ENCODE measurements at places on chromosomes 12 and 14. TPM values are rescaled to one million over a fixed set of nuclear protein-coding genes. Genes with fewer than 3 reads are reported as not detected.

PKP2 gene
- 0.84 TPM for total RNA-seq

GRCh38 chr12:108214486-108214885 is 85.4 kb downstream of the WSCD2 start:
- no peak for DNase-seq

FRMD6 gene
- total RNA-seq: 56.7 TPM

OR6C70 gene
- not detected for total RNA-seq

DNA sequence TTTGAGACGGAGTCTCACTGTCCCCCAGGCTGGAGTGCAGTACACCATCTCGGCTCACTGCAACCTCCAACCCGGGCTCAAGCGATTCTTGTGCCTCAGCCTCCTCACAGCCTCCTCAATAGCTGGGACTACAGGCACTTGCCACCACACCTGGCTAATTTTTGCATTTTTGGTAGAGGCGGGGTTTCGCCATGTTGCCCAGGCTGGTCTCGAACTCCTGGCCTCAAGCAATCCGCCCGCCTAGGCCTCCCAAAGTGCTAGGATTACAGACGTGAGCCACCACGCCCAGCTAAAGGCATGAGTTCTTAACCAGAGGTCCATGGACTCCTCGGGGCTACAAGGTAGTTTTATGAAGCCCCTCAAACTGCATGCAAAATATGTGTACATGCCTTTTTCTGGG is 2.1 kb downstream of the SARNP start:
- no peak for DNase-seq

Data from aorta (tissue), 5 donors.